ENCODE measurements at places on chromosomes 5 and 9. TPM values are rescaled to one million over a fixed set of nuclear protein-coding genes. Genes with fewer than 3 reads are reported as not detected.

GRCh38 chr5:138336952-138337684 is 948 bp upstream of the FAM53C start:
- DNase-seq, result peak; percentile 90
- H3K4me3 ChIP-seq, result peak overlapping the region; percentile 92
- H3K4me1 ChIP-seq, result peaks cover 23% of the 10 kb centered on the region
- H3K27ac ChIP-seq, result peak overlapping the region; percentile 98

Gene JAKMIP2
- total RNA-seq, result not detected

Gene PCDHAC2
- 8.8 TPM for total RNA-seq

DNA sequence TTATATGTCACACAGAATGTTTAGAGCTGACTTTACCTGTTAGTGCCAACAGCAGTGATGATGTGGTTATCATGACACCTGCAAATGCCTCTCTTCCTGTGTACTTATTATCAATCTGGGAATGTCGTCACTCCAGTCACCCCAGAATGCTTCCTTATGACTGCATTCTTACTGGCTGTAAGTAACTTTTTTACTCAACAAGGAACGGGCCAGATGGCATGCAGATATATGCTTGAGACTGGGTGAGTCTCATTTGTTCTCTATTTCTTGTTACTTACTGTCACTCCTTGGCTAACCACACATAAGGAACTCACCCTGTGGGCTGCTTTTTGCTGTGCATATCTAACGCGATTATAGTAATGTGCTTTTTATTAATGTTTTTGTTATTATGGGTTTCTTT is 385.5 kb upstream of the MEF2C start:
- H3K4me3 ChIP-seq, result no peak overlapping the region
- H3K27me3 ChIP-seq, result no peaks in the 10 kb centered on the region
- H3K4me1 ChIP-seq, result no peaks in the 10 kb centered on the region
- H3K36me3 ChIP-seq, result no peaks in the 10 kb centered on the region
- DNase-seq, result no peak

DNA sequence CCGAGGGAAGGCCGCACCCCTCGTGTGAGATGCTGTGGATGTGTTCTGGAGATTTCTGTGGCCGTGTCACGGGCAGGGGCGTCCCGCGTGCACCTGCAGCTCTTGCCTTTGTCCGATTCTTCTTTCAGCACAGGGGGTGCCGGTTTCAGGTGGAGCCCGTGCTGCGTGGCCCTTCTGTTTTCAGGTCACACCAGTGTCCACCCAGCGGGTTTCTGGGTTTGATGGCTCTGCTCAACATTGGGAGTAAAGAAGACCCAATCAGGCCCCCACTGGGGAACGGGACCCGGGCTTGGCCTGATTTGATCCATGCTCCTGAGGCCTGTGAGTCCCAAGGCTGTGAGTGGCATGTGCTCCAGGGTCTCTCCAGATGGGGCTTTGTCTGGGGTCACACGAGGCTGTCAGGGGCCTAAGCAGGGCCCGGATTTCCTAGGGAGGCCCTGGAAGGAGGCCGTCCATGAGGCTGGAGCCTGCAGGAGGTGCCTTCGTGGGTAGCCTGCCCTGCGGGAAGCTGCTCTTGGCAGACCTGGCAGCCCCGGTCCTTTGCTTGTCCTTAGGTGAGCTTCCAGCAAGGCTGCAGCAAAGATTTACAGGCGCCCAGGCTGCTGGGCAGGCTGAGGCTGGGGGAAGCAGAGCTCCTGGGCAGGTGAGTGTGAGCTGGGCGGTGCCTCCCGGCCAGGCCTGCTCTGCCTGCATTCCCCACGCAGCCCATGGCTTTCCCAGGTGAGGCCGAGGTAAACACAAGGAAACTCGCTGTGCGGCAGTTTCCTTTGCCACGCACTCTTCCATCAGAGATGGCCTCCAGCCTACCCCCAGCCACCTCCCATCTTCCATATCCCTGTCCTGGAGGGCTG is 12.8 kb downstream of the MRPL36 start:
- no peaks in the 10 kb centered on the region for H3K27me3 ChIP-seq
- peaks cover 7% of the 10 kb centered on the region for H3K4me1 ChIP-seq
- DNase-seq, result no peak
- H3K27ac ChIP-seq, result no peak overlapping the region

- H3K4me3 ChIP-seq, result no peak overlapping the region
- no peaks in the 10 kb centered on the region for H3K4me1 ChIP-seq
- no peak for DNase-seq
- no peaks in the 10 kb centered on the region for H3K36me3 ChIP-seq
- H3K27ac ChIP-seq, result no peak overlapping the region
Observed at GRCh38 chr5:151574444-151574996, 16.6 kb downstream of the FAT2 start.

- no peak overlapping the region for H3K4me3 ChIP-seq
- no peak overlapping the region for H3K27ac ChIP-seq
- no peaks in the 10 kb centered on the region for H3K4me1 ChIP-seq
- H3K36me3 ChIP-seq, result no peaks in the 10 kb centered on the region
Observed at GRCh38 chr5:52073993-52074689, 690.9 kb downstream of the ISL1 start.

Gene GHR
- 0.05 TPM for total RNA-seq

DNA sequence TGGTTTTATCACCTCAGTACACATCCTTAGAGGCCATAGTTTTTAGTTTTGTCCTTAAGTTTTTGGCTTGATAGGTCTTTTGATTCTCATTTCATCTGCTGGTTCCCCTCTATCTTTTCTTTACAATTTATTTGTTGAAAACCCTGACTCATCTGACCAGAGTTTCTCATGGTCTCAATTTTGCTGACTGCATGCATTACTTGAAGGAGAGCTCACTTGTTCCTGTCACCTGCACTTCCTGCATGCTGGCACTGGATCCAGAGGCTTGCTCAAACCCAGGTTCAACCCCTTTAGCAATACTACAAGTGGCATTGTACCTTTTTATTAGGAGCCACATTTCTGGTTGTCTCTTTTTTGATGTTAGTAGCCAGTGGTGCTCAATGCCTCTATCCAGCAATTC is 26.7 kb downstream of the FBXO10 start:
- no peak overlapping the region for H3K4me3 ChIP-seq
- no peaks in the 10 kb centered on the region for H3K36me3 ChIP-seq
- peaks cover 16% of the 10 kb centered on the region for H3K4me1 ChIP-seq
- DNase-seq, result no peak

DNA sequence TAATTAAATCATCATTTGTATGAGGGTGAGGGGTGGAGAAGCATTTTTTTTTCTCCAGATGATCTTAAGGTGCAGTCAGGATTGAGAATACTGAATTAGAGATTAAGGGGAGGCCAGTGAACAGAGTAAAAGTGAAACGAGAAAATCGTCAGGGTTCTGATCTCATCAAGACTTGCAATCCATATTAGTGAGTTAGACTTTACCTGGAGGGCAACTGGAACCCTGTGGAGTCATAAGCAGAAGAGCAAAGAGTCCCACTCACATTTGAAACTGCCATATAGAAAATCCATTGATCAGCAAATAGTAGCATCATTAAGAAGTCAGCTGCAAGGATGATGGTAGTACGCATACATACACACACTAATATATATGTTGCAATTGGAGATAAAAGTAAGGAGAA is 466.2 kb upstream of the PAPPA start:
- no peak overlapping the region for H3K4me3 ChIP-seq
- H3K4me1 ChIP-seq, result no peaks in the 10 kb centered on the region
- H3K36me3 ChIP-seq, result no peaks in the 10 kb centered on the region
- DNase-seq, result no peak
- H3K27me3 ChIP-seq, result no peaks in the 10 kb centered on the region

GRCh38 chr9:121798941-121799340 is 147.5 kb downstream of the DAB2IP start:
- peaks cover 5% of the 10 kb centered on the region for H3K27me3 ChIP-seq
- H3K4me1 ChIP-seq, result no peaks in the 10 kb centered on the region
- no peaks in the 10 kb centered on the region for H3K36me3 ChIP-seq

Gene TXNDC8
- not detected for total RNA-seq

DNA sequence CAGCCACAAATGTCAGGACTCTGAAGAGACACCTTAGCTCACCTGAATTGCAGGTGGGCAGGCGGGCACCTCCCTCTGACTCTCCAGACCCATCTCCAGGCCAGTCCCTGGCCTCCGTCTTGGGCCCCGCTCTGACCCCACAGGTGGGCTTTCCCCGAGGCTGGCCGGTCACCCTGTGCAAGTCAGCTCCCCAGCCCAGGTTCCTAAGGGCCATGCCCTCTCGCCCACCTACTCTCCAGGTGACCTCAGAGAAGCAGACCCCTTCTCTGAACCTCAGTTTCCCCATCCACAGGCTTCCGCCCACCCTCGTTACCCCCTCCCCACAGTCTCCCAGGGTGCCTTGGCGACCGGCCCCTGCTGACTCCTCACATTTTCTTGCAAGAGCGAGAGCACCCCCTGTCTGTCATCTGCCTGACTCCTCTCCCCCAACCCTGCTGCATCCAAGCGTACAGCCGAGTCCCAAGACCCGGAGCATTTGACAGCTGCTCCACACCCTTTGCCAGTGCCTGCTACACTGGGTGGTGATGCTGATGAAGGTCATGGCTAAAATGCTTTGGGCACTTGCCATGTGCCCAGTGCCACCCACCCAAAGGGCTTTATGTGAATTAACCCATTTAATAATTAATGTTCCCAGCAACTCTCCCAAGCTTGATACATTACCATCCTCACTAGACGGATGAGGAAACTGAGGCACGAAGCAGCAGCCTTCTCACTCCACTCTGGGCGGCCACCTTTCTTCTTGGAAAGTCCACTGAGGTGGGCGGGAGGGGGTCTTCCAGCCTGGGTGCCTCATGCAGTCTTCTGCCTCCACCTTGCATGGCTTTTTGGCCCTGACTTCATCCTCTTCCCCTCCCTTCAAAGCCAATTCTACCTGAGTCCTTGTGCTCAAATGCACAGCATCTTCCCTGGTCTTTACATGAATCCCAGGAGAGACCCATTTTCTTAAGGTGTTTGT is 51.1 kb upstream of the ORM1 start:
- no peak overlapping the region for H3K4me3 ChIP-seq
- H3K4me1 ChIP-seq, result no peaks in the 10 kb centered on the region
- no peak overlapping the region for H3K27ac ChIP-seq
- no peak for DNase-seq
- no peaks in the 10 kb centered on the region for H3K27me3 ChIP-seq

Gene AGXT2
- not detected for total RNA-seq

- no peaks in the 10 kb centered on the region for H3K36me3 ChIP-seq
- H3K27ac ChIP-seq, result no peak overlapping the region
- no peak for DNase-seq
- H3K4me1 ChIP-seq, result no peaks in the 10 kb centered on the region
- H3K4me3 ChIP-seq, result no peak overlapping the region
Observed at GRCh38 chr9:133822430-133823065, 84.4 kb upstream of the SARDH start.

- H3K27me3 ChIP-seq, result no peaks in the 10 kb centered on the region
- no peak for DNase-seq
- H3K27ac ChIP-seq, result no peak overlapping the region
- H3K4me1 ChIP-seq, result no peaks in the 10 kb centered on the region
Observed at GRCh38 chr9:105883847-105884246, 189.5 kb downstream of the TMEM38B start.

Gene LCN15
- 0.05 TPM for total RNA-seq

Data from Panc1 (cell line).